ENCODE measurements at places on chromosomes 6 and 20.

DNA sequence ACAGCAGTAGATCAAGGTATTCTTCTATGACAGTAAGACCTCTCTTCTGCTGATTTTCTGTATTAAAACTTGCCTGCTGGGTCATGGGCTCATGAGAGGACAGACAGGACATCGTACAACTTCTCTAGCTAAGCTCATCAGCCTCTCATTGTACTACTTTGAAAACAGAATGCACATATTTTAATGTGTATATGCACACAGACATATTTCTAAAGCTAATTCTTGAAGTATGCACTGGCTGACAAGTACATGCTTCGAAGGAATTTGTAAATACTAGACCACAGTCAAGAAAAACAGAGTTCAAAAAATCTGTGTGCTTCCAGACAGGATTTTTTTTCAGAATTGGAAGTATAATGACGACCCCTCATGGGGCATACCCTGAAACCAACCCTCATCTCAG is 81.7 kb upstream of the CD83 start:
- DNase-seq: no peak

GRCh38 chr6:20377623-20378265 is 23.9 kb upstream of the E2F3 start:
- no peak for DNase-seq

GRCh38 chr20:64164123-64164836 is at the start of gene MYT1:
Gene MYT1 (plus strand): TSS chr20:64164452. CDS start chr20:64198862, 34,410 bp downstream.
- DNase-seq: no peak

GRCh38 chr6:43609402-43609801 is 19.7 kb downstream of the GTPBP2 start:
- no peak for DNase-seq

DNA sequence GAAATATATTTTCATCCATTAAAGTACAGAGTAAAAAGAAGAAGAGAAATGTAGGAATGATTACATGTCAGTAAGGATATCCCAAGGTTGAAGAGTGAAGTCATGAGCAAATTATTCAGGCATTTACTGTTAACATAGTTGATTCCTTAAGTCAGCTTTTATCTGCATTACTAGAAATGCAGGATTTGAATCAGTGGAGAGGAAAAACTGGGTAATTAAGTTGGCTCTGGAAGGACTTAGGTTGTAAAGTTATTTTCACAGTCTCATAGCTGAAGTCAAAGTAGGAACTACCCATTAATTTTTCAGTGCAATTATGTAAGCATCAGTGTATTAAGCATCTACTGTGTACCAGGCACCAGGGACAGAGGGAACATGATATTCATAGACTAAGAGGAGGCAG is 7.8 kb downstream of the NAA20 start:
- DNase-seq: no peak

- DNase-seq: no peak
These were observed 171.5 kb downstream of the CARMIL1 start for GRCh38 chr6:25450469-25451198.

DNA sequence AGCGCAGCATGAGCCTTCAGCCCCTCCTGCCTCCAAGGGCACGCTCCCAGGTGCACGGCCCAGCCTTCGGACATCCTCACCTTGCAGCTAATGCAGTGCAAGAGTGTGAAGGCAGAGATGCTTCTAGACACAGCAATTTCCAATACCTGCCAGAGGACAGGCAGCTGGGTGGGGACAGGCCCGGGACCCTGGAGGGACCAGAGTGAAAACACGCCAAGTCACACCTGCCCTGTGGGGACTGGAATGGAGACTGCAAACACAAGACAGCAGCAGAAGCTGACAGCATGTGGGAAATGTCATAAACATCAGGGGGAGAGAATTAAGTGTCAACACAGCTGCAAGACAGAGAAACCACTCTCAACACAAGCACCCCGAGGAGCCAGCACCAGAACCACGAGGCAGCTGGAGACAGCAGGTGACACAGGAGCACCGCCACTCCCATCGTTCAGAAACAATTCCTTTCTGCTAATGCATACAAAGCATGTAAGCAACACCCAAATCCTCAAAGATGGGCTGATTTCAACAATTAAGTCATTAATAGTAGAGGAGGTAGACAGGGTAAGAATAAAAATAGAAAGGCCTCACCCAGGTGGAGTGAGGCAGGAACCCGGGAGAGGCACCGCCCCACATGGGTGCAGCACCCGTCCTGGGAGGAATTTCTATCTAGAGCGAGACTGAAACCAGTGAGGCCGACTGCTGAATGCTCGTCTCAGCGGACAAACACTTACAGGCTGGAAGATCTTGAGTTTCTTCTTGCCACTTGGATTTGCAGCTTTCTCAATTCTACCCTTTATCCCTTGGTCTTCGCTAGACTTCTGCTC is 17.1 kb downstream of the DIDO1 start:
- no peak for DNase-seq

DNA sequence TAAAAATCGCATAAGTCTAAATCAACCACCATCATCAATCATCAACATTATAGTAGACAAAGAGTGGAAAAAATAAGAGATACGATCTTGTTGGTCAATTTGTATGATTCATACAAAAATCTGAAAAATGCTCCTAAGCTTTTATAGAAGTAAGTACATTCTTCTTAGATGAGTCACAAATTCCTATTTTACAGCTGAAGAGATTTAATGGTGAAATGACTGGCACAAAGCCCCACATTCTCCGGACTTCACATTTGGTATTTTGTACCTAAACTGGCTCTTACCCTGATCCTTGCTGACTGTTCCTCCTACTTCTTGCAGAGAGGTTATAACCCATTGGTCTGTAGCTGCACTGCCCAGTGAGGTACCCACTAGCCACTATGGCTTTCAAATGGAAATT is 29.9 kb upstream of the PREP start:
- no peak for DNase-seq

DNA sequence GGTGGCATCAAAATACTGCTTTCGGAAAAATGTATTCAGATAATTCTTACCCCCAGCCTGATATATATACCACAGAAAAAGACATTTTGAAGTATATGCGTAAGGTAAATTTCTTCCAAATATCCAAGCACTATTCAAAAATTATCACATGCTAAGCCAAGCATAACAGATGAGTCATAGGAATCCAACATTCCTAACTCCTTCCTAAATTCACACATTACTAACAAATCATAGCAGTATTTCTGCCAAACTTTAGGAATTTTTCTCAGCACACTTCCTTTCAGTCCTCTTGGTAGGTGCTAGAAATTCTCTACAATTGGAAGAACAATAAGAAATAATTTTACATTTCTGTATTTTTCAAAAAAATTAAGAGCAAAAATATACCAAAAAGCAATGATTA is 417.5 kb downstream of the EYS start:
- DNase-seq: no peak

GRCh38 chr20:62168061-62168460 is 14.8 kb upstream of the MTG2 start:
- DNase-seq: no peak

- no peak for DNase-seq
These were observed 54.4 kb upstream of the PBOV1 start for GRCh38 chr6:138272533-138273315.

GRCh38 chr20:4568361-4568959 is 153.2 kb upstream of the PRND start:
- no peak for DNase-seq

GRCh38 chr20:3924304-3925112 is 35.3 kb downstream of the PANK2 start:
- DNase-seq: no peak

- peak; percentile 52 for DNase-seq
These were observed 18.0 kb upstream of the CSNK2A1 start for GRCh38 chr20:561437-562231.

DNA sequence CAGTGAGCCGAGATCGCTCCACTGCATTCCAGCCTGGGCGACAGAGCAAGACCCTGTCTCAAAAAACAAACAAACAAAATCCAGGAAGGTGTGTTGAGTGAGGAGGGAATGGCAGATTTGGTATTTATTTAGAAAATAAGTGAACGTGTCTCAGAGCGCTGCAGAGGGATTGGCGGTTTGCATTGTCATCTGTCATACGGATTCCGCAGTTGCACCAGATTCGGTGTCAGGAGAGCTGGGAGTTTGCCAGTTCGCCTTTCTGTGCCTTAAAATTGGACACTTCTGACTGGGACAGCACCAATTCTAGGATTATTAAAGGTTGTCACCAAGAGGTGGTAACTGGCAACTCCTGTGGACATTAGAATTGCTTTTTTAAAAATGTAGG is 912 bp downstream of the SNRNP48 start:
- DNase-seq: no peak

GRCh38 chr20:10328897-10329255 is 105.1 kb downstream of the MKKS start:
- DNase-seq: no peak

DNA sequence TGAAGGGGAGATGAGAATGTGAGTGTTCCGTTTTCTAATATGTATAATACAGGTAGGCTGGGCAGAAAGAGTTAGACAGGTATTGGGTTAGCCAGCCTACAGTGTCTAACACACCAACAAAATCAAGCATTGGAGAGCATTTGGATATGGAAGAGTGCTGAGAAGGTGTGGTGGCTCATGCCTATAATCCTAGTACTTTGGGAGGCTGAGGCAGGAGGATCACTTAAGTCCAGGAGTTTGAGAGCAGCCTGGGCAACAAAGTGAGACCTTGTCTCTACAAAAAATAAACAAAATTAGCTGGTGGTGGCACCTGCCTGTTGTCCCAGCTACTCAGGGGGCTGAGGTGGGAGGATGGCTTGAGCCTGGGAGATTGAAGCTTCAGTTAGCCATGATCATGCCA is 38.6 kb upstream of the SLC23A2 start:
- no peak for DNase-seq

GRCh38 chr6:15513131-15513771 is 149.6 kb downstream of the DTNBP1 start:
- no peak for DNase-seq

DNA sequence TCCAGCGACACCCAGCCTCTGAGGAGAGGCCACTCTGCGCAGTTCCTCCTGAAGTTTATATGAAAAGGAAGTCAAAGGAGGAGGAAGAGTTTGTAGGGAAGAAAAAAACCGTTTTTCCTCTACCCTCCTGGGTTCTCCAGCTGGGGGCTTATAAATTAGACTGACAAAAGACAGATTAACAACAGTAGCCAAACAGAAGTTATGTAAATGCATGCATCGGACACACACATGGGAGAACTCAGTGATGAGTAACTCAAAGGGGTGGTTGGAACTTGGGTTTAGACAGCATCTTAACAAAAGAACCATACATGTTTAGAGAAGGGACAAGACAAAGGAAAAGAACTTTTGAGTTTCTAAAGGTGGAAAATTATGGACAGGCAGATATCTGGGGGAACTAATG is 71.2 kb downstream of the CD24 start:
- no peak for DNase-seq

DNA sequence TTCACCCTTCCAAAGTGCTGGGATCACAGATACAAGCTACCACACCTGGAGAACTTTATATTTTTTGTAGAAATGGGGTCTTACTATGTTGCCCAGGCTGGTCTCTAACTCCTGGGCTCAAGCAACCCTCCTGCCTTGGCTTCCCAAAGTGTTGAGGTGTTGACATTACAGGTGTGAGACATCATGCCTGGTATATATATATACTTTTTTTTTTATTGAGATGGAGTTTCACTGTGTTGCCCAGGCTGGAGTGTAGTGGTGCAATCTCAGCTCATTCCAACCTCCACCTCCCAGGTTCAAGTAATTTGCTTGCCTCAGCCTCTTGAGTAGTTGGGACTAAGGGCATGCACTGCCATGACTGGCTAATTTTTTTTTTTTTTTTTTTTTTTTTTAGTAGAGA is 5.4 kb downstream of the FKBP5 start:
- no peak for DNase-seq

DNA sequence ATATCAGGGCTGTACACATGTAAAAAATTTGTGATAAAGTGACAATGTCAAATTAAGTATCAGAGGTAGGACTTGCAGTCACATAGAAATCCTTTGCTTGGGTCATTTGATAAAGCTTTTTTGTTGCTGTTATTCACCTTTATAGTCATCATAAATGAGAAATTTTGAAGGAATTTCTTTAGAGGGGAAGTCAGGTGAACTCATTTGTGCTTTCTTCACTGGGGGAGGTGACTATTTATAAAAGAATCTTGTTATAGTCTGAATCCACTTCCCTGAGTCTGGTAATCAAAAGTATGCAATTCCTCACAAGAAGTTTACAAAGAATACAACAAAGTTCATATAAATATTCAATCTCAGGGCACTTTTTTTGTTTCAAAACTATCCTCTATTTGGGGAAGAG is 47.7 kb downstream of the FRK start:
- no peak for DNase-seq

- no peak for DNase-seq
These were observed 64.3 kb downstream of the EDN1 start for GRCh38 chr6:12354499-12354898.

DNA sequence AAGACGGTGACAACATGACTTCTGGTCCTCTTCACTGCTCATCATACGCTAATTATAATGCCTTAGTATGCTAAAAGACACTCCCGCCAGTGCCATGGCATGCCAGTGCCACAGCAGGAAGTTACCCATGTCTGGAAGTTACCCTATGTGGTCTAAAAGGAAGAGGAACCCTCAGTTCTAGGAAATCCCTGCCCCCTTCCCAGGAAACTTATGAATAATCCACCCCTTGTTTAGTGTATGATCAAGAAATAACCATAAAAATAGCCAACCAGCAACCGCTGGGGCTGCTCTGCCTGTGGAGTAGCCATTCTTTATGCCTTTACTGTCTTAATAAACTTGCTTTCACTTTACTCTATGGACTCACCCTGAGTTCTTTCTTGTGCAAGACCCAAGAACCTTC is 15.8 kb upstream of the SERPINB9 start:
- no peak for DNase-seq

GRCh38 chr20:36861875-36862801 is 13.8 kb upstream of the TLDC2 start:
- DNase-seq: no peak

GRCh38 chr20:46599227-46599987 is 49.0 kb upstream of the OCSTAMP start:
- no peak for DNase-seq

- DNase-seq: no peak
These were observed 50.6 kb downstream of the CCDC170 start for GRCh38 chr6:151544453-151544852.

DNA sequence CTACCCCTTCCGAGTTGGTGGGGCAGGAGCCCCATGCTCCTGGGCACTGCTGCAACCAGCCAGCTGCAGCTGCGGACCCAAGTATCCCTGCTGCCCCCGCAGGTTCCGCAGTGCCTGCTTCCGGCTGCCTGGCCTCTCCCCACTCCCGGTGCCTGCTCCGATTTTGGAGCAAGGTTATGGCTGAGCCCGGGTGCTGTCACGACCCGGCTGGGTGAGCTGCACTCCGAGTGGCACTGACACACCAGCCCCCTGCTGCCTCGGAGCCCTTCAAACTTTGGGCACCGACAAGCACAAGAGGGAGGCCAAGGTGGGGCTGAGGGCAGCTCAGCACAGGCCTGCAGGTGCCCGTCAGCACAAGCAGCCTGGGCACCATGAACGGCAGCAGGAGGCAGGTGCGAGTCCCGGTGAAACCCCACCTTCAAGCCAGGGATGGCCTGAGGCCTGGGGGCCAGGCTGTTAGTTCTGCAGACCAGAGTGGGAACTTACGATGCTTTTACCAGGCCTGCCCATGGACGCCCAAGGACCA is 25.9 kb upstream of the HACE1 start:
- DNase-seq: no peak

GRCh38 chr20:8272766-8273165 is 140.7 kb downstream of the PLCB1 start:
- DNase-seq: no peak
